ENCODE measurements at places on chromosomes 4 and X.

DNA sequence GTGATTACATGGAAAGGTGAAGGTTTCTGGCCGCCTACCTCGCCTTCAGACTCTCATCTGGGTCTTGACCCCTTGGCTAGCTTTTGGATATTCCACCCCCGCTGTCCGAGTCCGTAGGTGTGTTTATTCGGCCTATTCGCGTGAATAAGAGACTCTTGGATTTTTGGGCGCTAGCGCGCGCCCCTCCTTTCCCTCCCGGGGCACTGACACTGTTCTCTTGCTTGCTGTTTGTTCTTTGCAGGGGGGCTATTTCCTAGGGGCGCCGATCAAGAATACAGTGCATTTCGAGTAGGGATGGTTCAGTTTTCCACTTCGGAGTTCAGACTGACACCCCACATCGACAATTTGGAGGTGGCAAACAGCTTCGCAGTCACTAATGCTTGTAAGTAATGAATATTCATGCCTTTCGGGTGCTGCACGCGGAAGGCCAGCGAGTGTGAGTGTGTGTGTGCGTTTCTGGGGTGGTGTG is 932 bp downstream of the GRIA2 start:
- DNase-seq, result no peak

- no peak for DNase-seq
These were observed 66.4 kb downstream of the TMEM154 start for GRCh38 chr4:152613351-152613750.

GRCh38 chr4:94700298-94700697 is 57.5 kb upstream of the BMPR1B start:
- DNase-seq, result no peak

- peak; percentile 59 for DNase-seq
These were observed at the start of gene SYN1 for GRCh38 chrX:47619486-47620302. TSS of gene SYN1 (minus strand) at chrX:47619857. CDS start at chrX:47619728, 129 bp downstream.

- no peak for DNase-seq
These were observed 50.2 kb downstream of the CPZ start for GRCh38 chr4:8642651-8643321.

- DNase-seq, result no peak
These were observed 92.7 kb upstream of the NDST3 start for GRCh38 chr4:117941611-117942010.

GRCh38 chrX:1108501-1109445 is 103.7 kb downstream of the CRLF2 start:
- DNase-seq, result no peak

DNA sequence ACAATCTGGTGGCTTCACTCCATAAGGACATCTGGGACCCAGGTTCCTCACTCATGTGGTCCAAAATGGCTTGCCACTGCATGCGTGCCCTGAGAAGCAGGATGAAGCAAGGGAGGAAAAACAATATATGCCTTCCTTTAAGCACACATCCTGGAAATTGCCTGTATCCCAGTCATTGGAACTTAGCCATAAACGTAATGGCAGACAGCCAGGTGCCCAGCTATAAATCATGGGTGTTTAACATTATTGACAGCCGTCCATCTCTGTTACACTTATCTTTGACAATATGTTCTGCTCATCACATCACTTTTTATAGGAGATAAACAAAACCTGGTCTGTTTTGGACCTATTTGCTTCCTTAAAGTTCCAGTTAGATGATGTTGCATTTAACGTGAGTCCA is 181.0 kb downstream of the AASDH start:
- DNase-seq, result no peak
